ENCODE measurements at places on chromosomes 2 and 18.

DNA sequence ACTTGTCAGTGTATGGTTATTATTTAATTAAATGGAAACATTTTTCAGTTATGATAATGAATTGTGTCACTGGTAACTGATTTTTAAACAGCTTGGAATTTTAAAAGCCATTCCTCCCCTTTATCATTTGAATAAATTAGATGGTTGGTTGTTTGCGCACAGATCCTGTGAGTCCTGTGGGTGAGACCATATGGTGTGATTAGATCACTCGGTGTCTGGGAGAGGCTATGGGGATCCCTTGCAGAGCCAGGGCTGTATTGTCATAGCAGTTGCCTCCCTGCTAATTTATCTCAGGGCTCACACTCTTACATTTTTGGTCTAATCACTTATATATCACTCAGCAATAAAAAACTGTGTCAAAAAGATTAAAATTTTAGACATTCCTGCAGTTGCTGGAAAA, 133.5 kb downstream of the ASXL3 start:
- peak; percentile 89 for DNase-seq

DNA sequence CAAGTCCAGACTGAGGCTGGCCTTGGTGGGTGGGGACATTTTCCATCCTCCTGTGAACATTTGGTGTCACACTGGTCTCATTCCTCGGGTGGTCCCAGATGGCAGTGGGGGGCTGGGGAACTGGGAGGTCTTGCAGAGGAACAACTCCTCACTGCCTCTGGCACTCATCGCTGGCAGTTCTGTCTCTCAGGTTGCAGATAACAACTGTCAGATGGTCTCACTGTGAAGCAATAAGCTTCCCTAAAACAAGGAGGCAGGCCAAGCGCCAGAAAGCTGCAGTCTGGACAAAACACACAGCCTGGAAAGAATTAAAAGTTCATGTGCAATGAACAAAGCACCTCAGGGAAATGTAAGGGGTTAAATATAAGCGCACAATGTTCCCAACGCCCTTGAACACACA, 78.1 kb downstream of the IRS1 start:
- peak; percentile 13 for DNase-seq

DNA sequence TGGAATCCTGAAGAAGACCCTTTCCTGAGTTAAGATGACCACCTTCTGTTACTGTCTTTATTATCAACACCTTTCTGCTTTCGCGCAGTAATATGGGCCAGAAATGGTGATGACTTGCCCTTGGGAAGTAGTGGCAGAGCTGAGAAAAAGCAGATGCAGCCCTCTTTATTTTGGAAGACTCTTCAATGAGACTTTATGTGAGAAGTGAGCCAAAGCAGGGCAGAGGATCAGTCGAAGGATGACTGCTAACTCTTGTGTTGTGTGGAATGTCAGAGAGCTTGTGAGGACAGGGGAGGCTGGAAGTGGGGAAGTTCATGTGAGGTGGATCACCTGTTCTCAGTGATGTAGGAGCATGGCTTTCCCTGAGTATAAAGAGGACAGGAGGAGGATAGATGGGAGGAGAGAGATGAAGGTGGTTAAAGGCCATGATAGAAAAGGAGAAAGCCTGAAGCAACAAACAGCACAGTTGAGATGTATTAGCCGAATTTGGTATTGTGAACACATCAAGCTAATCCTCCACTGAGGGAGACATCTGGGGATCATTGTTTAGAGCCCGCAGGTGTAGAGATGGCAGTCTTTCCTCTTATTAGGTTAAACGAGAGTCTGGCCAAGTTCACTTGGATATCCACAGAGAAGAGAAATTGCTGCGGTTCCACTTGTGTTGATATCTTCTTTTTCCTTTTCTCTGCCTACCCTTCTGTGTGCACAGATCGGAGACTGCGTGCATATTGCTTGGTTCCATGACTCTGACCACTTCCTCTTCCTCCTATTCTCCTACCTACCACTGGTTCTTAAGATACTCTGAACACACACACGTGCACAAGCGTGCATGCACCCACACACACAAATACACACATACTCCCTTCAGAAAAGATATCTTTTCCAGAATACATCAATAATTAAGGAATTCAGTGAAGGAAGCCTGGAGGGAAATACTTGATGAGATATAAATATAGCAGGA, 67.4 kb downstream of the SLC9A2 start:
- no peak for DNase-seq

DNA sequence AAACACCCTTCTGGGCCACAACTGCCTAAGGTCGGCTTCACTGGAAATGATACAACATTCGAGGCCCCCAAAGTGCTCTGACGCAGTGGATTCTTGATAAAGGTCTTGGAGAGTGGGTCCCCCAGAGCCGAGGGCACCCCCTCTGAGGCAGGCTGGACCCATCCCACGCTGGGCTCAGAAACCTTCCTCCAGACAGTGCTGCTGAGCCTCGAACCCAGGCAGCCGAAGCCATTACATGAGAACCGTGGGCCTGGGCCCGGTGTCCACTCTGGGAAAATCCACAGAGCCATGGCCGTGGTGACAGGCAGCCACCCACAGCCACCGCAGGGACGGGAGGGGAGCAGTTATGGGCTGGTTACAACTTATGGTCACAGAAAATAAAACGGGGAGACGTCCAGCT, 81.4 kb upstream of the ID2 start:
- no peak for DNase-seq

DNA sequence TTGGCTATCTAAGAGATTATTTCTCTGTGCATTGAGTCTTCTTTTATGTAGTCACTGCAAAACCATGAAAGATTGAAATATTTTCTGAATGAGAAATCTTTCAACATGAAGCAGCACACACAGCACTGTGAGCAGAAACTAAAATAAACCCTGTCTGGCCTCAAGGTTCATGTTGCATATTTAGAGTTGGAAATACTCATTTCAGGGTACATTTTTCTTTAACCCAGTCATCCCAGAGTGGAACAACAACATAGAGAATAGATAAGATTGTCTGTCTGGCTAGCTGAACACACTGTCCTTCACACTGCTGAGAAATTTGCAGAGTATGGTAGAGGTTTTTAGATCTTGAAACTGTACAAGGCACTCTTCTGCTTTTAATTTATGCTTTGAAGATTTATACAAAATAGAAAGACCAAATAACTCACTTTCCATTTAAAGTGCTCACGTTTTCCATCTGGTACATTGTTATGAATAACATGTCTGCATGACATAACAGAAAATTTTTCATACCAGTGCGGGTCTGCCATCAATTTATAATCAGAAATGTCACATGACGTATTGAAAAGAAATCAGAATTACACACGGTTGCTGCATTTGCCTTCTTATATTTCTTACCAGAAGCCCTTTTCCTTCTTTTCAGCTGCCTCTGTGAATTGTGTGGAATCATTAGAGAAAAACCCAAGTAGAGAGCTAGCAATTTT, 25.0 kb upstream of the FN1 start:
- no peak for DNase-seq

GRCh38 chr18:62198259-62198658, 11.2 kb downstream of the RELCH start:
- no peak for DNase-seq

GRCh38 chr18:55073834-55074233, 114.6 kb upstream of the CCDC68 start:
- DNase-seq: no peak

DNA sequence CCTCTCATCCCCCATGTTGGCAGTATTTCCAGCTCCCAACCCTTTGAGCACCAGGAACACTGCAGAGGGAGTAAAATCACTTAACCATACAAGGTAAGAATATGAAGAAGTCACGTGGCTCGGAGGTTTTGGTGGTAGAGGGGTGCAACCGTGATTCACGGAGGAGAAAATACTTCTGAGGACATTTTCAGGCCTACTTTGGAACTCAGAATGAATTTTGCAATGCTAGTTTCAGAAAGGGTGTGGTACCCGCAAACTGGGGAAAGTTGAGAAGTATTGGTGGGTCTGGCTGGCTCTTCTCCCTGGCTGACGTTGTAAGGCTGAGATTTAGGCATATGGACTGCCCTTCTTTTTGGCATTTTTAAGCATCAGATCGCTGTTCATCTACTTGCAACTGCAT, 442 bp downstream of the SERPINB5 start:
- DNase-seq: no peak

DNA sequence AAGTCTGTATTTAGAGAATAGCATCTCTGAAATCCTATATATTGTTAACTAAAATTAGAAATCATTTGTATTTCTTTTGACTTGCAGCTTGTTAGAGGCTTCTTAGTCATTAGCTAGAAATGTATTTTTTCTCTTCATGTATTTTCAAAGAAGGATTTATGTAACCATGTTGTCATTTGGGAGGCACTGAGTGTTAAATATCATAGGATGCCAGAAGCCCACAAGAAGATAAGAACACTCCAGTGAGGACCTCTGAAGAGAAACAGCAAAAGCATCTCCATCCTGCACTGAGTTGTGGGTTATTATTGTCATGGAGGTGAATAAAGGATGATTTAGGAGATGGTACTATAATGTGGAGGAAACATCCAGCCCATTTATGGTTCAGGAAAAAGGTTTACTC, 93.5 kb downstream of the UBE2E3 start:
- DNase-seq: no peak

DNA sequence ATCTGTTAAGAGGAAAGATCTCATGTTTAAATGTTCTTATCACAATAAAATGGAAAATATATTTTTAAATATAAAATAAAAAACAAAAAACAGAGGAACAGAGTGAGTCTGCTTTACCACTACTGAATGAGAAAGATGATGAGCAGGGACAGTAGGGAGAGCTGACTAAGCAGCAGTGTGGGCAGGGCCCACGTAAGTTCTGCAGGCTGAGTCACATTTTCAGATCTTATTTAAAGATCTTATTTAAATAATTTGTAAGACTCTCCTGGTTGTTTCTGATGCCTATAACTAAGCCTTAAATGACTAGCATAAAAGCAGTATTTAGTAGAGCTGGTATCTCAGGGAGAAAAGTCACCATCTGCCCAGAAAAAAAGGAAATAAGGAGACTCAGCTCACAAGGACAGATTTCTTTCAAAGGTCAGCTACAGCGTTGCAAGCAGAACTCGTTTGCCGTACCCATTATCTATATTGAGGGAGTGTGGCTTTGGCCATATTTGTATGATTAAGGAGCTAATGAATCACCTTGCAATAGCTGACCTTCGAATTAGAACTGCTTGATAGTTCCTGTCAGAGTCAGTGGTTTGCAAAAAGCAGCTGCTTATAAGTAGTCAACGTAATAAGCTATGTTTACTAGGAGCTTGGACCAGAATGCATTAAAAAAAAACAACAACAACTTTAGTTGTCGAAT, 322.1 kb upstream of the CHAC2 start:
- no peak for DNase-seq

All from NCI-H82 (cell line).